NCI-H1694 treated with DMSO at 0.1 percent for 48 hours (cell line): ENCODE measurements at places on chromosomes 13 and 19.

DNA sequence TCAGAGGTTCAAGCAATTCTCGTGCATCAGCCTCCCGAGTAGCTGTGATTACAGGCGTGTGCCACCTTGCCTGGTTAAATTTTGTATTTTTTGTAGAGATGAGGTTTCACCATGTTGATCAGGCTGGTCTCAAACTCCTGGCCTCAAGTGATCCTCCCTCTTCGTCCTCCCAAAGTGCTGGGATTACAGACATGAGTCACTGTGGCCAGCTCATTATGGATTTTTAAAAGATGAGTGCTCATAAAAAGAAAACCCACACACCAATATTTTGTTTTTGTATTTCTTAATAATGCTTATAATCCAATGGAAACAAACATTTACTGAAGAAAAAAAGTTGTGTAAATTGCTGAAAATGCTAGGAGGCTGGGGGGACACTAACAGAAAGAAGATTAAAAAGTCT is 5.0 kb upstream of the MICU2 start:
- no peak for DNase-seq

DNA sequence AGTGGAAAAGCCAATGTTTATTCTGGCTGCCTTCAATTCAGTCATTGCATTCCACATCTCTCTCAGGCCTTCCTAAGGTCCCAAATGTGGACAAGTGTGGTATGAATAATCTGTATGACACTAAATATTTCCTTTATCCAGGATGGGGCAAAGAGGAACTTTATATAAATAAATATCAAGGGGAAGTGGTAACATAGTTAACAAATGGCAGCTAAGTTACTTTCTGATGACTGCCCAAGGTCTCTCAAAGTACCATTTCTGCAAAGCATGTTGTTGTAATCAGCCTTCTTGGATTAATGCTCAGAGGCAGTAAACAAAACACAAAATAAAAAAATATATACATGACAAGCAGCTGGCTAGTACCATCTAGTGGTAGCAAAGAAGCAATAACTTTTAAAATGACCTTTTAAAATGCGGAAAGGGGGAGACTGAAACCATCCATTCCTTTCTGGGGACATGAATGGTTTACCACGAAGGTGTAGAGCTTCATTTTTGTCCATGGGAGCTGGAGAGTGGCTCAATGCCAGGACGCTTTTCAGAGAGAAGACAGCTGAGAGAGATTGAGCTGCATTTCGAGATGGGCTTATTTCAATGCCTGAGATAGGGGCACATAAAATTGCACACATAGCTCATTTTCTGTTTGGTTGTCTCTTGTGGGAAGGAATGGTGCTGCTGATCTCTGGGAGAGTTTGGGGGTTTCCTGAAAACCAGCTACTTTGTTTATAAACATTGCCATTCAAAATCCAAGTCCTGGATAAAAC is 259.2 kb downstream of the RFC3 start:
- peak; percentile 39 for DNase-seq

GRCh38 chr13:69496981-69497380 is 610.6 kb upstream of the ATXN8OS start:
- DNase-seq, result no peak

DNA sequence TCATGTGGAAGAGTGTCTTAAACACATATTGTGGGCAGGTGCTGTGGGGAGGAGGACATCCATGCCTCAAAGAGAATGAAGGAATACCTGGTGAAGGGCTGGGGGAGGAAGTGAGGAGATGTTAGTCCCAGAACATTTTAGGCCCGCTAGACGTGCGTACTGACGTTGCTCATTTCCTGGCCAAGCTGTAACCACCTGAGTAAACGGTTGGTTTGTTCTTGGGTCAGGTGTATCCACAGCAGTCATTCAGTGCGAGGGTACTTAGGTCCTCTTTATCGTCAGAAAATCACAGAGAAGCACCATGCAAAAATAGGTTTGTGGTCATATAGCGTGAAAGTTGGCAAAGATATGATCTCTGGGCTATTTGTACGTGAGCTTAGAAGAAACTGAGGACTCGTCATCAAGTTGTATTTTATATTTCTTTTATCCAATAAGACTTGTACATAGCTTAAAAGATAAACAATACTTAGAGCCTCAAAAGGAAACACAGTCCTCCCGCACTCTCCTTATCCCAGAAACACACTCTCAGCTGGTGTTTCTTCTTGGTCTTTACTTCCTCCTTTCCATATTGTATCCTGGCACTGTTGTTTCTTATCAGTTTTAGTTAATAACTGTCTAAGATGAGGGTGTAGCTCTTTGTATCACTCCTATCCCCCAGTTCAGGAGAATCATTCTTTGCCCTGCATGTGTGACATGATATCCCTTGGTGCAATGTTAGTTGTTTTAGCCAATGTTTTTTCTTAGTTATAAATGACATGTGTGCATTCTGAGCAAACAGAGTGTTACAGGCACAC is 52.0 kb downstream of the ARHGEF7 start:
- no peak for DNase-seq

- DNase-seq, result no peak
These were observed 1.3 kb upstream of the IRF2BP1 start for GRCh38 chr19:45887200-45887710.

GRCh38 chr13:67221630-67222226 is 8.4 kb downstream of the PCDH9 start:
- peak; percentile 48 for DNase-seq

- no peak for DNase-seq
These were observed 23.4 kb downstream of the MPND start for GRCh38 chr19:4366666-4367335.

- DNase-seq, result no peak
These were observed 7.9 kb upstream of the AKAP8L start for GRCh38 chr19:15426485-15427349.

- DNase-seq, result no peak
These were observed 10.3 kb downstream of the RAB8A start for GRCh38 chr19:16121967-16122366.

- DNase-seq, result no peak
These were observed 5.3 kb downstream of the KCTD15 start for GRCh38 chr19:33802001-33802400.

DNA sequence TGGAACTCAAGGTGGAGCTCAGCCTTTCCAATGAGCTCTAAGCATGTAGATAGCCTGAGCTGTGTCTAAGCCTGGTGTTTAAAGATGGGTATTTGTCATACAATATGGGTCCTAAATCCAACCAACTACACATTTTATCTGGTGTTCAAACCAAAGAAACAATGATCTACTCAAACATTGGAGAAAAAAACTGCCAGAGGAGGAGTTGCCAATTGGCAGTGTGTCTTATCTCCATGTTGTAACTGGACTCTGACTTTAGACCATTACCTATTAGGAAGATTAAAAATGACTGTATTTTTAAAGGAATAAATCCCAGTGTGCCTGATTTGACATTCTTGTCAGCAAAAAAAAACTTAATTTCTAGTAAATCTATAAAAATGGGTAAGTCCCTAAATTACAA is 96.3 kb downstream of the COG6 start:
- DNase-seq, result no peak

- DNase-seq, result no peak
These were observed 11.4 kb upstream of the LTBP4 start for GRCh38 chr19:40589591-40590429.

- DNase-seq, result peak; percentile 50
These were observed 33.1 kb downstream of the CEBPG start for GRCh38 chr19:33406521-33407139.

- DNase-seq, result no peak
These were observed 3.4 kb upstream of the FFAR3 start for GRCh38 chr19:35354898-35355297.

- DNase-seq, result no peak
These were observed 12.1 kb upstream of the CEACAM3 start for GRCh38 chr19:41784312-41784711.

GRCh38 chr19:3046698-3047495 is 15.4 kb downstream of the TLE5 start:
- DNase-seq, result no peak

DNA sequence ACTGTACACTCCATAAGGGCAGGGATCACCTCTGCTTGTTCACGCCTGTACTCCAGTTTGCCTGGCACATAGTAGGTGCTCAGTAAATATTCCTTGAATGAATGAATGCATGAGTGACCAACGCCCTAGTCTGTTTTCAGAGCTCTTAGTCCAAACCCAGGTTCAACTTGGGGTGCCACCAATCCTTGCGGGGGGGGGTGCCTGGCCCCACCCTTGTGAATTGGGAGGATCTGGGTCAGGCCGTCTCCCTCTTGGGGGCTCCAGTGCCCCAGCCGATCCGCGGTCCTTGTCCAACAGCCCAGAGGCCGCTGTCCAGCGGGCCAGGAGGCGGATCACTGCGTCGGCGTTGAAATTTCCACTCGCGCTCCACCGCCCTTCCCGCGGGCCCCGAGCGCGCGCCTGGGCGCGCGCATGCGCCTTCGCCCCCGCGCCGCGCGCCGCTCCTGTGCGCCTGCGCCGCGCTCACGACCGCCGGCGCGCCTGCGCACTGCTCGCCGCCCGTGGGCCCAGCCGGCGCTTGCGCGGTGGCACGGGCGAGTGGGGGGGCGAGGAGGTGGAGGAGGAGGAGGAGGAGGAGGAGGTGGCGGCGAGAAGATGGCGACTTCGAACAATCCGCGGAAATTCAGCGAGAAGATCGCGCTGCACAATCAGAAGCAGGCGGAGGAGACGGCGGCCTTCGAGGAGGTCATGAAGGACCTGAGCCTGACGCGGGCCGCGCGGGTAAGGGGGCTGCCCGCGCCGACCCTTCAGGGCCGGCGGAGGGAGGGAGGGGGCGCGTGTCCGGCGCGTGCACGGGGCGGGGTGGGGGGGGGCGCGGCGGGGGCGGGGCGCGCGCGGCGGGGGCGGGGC is at the start of gene CRTC1:
TSS of gene CRTC1 (plus strand) at position 572 of the 849 bp plus-strand sequence. CDS start at position 595, 23 bp downstream.
- DNase-seq, result peak; percentile 48

DNA sequence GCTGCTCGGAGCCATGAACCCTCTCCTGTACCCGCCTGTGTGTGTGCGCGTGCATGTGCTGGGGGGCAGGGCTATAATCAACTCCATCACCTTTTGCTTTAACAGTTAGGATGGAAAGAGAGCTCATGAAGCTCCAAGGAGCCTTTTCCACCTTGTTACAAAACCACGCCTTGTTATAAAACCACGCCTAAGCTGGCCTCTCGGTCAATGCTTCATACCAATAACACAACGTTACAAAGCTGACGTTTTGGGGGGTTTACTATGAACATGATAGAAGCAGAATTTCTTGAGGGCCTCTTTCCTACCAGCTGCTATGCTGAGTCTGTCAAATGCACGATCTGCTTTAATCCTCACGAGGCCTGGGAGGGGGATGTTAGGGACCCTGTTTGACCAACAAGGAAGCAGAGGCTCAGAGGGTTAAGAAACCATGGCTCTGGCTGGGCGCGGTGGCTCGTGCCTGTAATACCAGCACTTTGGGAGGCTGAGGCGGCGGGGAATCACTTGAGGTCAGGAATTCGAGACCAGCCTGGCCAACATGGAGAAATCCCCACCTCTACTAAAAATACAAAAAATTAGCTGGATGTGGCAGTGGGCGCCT is 11.9 kb downstream of the CAPS start:
- no peak for DNase-seq
